Stimulated activated CD8-positive, alpha-beta memory T cell treated with anti-CD3 and anti-CD28 coated beads, Interleukin-15, amount 100 ng/mL, for 4 hours (primary cell): ENCODE measurements at places on chromosomes 13 and 19.

DNA sequence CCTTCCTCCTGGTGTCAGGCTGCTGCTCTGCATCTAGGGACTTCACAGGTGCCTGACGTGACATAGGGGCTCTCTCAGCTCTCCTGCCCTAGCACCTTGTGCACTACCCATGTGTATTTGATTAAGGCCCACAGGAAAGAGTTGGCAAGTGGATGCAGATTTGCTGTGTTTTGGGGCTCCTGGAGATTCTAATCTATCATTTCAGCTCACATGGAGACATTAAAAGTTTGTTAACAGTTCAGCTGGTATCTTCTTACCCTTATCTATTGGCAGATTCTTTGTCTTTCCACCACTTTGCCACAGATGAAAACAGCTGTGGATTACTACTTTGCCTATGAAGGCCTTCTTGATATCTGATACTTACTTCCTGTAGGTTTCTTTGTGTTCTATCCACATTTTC is 41.9 kb downstream of the WASF3 start:
- no peak for DNase-seq

DNA sequence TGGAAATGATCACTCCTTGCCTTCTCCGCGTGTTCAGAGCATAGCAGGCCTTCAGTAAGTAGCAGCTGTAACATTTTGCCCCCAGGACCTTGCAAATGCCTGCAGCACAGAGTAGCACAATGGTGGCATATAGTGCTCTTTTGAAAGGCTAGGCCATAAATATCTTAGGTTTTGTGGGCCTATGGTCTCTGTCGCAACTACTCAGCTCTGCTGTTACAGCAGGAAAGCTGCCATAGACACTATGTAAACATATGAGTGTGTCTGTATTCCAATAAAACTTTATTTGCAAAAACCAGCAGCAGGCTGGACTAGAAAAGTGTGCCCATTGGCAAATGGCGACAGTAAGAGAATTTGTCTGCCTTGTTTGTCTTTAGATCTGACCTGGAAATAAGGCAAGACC is 9.4 kb downstream of the ITPKC start:
- DNase-seq: no peak

DNA sequence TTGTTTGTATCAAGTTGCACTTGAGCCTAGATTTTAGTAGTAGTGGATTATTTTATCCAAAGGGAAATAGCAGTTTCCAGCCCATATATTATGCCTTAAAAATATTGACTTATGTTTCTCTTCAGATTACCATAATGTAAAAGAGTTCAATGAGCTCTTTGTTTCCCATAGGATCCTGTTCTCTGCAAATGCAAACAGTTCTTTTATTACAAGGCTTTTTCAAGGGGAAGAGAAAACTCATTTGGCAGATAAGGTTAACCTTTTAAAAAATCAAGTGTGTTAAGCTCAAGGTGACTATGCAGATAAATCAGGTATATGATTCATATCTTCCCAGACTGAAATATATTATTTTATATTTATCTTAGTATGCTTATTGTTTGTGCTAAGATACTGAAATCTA is 961.2 kb upstream of the SPRY2 start:
- DNase-seq: no peak

GRCh38 chr19:32200312-32201038 is 144.9 kb upstream of the ZNF507 start:
- DNase-seq: no peak
